ENCODE measurements at places on chromosomes 2 and 18.

- DNase-seq, result no peak
Observed at GRCh38 chr2:98293931-98294687, 52.1 kb upstream of the CNGA3 start.

- DNase-seq, result no peak
Observed at GRCh38 chr2:241130316-241130715, 19.0 kb downstream of the PASK start.

GRCh38 chr2:112665113-112665780 lies 19.5 kb downstream of the SLC20A1 start:
- peak; percentile 49 for DNase-seq

GRCh38 chr18:7576685-7577084 lies 9.6 kb downstream of the PTPRM start:
- DNase-seq, result peak; percentile 18

- DNase-seq, result no peak
Observed at GRCh38 chr18:76687304-76687962, 134.9 kb upstream of the ZNF236 start.

GRCh38 chr2:204468746-204469429 lies 76.4 kb upstream of the PARD3B start:
- peak; percentile 94 for DNase-seq

Data from foreskin fibroblast (primary cell).